Stimulated activated CD8-positive, alpha-beta memory T cell treated with anti-CD3 and anti-CD28 coated beads, Interleukin-15, amount 100 ng/mL, for 4 hours (primary cell): ENCODE measurements at places on chromosomes 2 and 18.

DNA sequence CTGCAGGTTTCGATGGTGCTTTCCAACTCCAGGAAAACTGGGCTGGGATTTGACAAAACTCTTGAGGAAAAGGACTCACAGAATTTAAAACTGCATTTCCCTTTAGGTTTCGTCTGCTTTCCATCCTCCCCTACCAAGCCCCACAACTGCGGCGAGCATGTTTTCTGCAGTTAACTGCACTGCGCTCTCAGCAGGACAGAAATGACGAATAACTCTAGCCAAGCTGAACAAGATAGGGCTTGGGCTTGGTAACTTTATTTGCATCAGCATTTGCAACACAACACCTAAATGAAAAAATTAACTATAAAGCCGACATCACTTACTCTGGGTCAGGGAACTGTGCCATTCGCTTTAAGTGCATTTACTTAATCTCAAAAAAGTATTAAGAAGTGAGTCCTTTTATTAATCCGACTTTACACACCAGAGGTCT, 669 bp upstream of the PIKFYVE start:
- DNase-seq = no peak

- no peak for DNase-seq
These were observed 58.3 kb downstream of the COL6A3 start for GRCh38 chr2:237355701-237356100.

- DNase-seq = no peak
These were observed 64.6 kb downstream of the MBD2 start for GRCh38 chr18:54159906-54160305.

DNA sequence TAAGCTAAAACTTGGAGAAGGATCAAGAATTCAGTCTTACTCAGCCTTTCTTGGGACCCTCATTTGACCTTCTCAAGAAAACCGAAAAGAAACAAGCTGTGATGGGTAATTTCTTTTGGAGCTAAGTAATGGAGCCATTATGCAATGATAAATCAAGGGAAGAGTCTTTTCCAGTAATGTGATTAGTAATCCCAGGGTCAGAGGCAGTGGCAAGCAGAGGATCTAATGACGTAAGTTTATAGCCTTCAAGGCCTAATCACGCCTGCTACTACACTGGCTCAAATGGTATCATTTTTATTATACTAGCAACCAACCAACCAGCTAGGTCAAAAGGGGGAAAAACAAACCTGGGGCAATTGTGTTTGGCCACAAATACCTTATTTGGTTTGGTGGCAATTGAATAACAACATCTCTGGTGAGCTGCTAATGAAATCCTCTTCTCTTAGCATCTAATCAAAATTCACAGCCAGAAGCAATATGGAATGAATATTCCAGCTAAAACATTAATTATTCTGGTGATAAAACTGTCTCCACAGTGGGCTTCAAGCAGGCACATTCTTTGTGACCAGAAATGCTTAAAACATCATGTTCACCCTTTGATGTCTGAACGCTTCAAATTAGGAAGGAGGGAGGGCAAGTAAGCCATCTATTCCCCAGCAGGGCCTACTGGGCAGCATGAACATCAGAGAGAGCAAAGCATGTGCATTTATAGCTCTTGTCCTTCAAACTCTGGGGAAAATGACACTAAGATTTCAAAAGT, 114.9 kb upstream of the SULT1C3 start:
- no peak for DNase-seq

- no peak for DNase-seq
These were observed 64.0 kb upstream of the PMAIP1 start for GRCh38 chr18:59835605-59836379.

DNA sequence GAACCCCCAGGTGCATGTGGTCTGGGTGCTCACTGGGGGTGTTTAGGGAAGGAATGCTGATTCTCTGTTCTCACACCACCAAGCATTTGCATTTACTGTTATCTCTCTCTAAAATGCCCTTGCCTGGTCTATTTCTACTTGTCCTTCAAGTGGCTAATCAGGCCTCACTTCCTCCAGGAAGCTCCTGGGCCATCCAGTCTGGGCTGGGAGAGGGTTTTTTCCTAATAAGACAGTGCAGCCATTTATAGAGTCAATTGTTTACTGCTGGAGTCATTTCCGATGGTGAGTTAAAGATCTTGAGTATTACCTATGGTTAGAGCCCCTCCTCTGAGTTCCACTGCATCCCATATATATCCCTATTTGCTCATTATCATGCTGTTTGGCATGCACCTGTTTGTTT, 25.2 kb upstream of the ITGA6 start:
- DNase-seq = no peak

DNA sequence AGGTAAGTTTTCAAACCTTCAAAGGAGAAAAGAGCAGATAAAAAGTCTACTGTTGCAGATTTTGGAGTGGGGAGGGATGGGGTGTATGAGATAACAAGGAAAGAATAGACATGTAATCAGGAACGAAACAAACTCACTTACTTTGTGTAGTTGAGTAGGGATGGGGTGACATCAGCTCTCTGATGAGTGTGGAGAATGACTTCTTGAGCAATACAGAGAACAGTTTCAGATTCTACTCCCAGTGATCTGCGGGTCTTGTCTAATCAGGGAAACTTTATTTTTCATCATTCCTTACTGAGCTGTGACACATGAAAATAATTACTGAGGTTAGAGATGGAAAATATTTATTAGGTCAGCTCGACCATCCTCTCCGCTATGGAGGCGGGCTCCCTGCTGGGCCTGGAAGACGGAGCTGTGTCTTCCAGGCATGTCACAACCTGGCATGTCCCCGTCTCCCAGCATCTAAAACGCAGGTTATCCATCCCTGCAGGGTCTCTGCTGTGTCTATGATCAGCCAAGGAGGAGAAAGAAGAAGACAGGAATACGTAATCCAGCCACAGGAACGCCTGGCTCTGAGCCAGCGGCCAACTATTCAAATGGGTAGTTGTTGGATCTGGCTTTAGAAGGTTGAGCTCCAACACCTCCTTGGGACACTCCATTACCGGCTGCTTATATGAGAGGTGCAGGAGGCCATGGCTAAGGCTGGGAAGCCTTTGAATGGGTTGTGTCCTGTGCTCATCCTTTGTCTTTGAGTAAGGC, 99.0 kb upstream of the SATB2 start:
- no peak for DNase-seq

GRCh38 chr2:160925956-160926355, 234.3 kb upstream of the TANK start:
- no peak for DNase-seq

- no peak for DNase-seq
These were observed 33.4 kb upstream of the ITGA6 start for GRCh38 chr2:172394002-172394401.

GRCh38 chr2:234492717-234493485, 4.0 kb downstream of the ARL4C start:
- no peak for DNase-seq

GRCh38 chr2:53208815-53209214, 558.8 kb upstream of the CHAC2 start:
- no peak for DNase-seq

DNA sequence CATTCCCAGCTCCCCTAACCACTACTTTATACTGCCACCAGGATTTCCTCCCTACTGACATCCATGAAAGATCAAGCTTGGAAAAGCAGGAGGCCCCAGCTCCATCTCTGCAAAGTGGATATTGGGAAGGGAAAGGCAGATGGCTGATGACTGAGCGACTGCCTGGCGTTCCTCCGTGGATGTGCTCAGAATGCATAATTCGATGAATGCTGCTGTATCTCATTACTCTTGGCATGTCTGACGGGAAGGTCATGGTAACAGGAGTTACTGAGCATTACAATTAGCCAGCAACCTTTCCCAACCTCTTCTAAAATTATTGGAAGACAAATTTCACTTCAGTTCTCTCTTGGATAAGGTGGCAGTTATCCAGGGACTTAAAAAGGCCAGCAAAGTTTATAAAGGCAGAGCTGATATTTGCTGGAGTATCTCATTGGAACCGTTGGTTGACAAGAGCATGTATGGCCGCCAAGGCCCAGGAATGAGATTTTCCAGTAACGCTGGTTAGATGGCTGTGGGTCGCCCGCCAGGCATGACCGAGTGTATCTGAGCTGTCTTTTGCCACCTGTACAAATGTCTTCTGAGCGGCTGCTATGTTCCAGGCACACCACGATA, 34.5 kb downstream of the KCNE4 start:
- no peak for DNase-seq

- DNase-seq = no peak
These were observed 258.8 kb downstream of the DLGAP1 start for GRCh38 chr18:4196351-4196750.

DNA sequence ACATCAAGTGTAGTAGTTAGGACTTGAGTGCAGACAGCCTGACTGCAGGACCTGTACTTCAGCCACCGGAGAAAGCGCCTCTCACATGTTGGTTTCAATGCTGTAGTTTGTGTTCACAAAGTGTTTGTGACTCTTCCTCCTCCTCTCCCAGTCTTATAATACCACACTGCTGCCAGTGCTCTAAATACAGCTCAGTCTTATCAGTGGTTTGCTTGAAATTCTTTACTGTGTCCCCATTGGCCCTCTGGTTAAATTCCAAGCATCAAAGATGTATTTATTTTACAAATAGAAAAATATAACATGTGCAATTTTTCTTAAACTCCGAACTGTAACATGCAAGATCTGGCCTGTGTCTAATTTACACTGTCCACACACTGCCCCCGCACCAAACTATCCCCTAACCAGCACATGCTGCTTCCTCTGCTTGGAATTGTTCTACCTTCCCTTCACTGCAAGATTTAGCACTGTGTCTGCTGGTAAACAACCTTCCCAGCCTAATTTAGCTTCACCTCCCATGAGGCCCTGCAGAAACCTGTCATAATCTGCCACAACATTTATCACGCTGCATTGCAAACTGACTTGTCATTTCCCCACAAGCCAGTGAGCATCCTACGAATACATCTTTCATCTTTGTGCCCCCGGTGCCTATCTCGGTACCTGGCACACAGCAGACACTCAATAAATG, 77.1 kb downstream of the SUMO1 start:
- no peak for DNase-seq

DNA sequence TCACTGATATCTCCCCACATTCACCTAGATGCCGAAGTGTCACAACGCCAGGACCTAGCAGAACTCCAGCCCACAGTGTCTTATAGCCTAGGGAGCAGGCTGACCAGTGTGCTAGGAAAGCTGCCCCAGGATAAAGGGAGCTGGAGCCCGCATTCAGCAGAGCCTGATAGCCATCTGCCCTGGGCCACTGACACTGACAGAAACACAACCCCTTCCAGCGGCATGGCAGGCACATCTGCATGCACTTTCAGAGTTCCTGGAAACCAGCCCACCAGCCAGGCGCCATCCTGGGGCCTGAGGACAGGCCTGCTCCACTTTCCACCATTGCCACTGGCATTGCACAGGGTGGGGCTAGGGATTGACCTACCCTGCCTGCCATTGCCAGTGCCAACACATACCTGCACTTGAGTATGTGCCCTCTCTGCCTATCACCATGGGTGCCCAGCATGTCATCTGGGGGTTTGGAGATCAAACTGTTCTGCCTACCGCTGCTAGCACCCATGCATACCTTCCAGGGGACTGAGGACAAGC, 290.1 kb upstream of the KLHL14 start:
- no peak for DNase-seq

- DNase-seq = no peak
These were observed 48.8 kb upstream of the DNAJC10 start for GRCh38 chr2:182667315-182667695.

GRCh38 chr2:72024451-72025175, 123.0 kb downstream of the CYP26B1 start:
- no peak for DNase-seq

DNA sequence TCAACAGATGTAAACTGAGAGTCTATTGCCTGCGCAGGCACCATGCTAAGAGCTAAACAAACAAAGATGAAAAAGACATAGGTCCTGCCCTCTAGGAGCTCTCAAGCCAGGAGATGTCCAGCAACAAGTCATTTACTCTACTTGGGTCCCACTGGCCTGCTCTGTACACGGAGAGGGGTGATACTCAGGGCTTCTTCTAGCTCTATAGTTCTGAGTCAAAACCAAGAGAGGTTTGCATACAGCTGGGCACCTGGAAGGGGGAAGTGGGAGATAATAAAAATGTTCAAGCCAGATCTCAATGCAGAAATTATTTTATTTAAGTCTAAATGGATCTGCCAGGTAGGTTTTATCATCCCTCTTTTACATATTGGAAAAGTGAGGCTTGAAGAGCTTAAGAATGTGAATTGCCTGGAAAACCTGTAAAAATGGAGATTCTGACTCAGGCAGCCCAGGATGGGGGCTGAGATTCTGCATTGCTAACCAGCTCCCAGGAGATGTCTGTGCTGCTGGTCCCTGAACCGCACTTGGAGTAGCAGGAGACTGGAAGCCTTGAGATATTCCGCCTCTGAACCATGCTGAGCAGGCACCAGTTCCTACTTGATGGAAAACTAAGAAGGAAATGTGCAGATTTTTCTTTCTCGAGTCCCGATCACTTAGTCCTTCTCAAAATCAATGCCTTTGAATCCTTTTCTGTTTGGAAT, 201.1 kb downstream of the PRKCE start:
- DNase-seq = no peak

DNA sequence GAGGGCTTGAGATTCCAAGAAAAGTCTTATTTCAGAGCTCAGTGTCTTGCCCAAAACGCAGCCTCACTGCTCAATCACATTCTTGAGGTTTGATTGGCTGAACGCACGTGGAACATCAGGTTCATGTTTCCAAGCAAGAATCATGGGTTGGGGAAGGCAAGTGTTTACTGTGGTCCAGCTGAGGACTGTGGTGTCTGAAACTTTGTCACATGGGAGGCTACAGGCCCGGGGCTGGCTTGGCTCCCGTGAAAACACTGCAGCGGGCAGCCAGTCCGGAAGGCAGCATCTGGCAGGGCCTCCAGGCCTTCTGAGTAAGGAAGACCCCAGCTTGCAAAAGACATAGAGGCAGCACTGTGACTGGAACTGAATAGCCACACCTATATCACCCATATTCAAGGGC, 84.7 kb downstream of the POLR1A start:
- DNase-seq = no peak

- DNase-seq = no peak
These were observed 166.5 kb downstream of the SLC8A1 start for GRCh38 chr2:40285391-40285790.

DNA sequence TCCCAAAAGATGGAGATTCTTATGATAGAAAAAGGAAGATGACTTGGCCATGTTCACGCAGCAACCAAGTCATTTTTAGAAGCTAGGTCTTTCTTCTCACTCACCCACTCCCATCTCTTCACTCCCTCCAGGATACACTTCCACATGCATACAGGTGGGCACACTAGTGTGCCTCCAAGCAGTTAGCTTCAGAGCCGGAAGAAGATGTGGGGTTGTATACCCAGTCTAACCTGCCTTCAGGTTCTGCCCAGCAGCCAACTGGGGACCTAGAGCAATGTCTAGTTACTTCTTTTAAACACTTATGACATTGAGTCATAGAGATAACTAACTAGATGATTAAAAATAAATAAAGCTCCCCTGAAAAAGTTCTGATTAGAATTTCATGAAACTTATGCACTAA, 21.8 kb upstream of the TANK start:
- no peak for DNase-seq

- DNase-seq = no peak
These were observed 6.2 kb upstream of the ZSWIM2 start for GRCh38 chr2:186855216-186855615.

- DNase-seq = no peak
These were observed 487.9 kb upstream of the ID2 start for GRCh38 chr2:8193686-8194615.
